HCEC 1CT (cell line): ENCODE measurements at places on chromosomes 12 and 14.
A peak's percentile ranks its signal among the peaks of the same experiment; 100 is the strongest.

- peak; percentile 83 for DNase-seq
Measured at GRCh38 chr14:45253754-45254310, 830 bp upstream of the MIS18BP1 start.

DNA sequence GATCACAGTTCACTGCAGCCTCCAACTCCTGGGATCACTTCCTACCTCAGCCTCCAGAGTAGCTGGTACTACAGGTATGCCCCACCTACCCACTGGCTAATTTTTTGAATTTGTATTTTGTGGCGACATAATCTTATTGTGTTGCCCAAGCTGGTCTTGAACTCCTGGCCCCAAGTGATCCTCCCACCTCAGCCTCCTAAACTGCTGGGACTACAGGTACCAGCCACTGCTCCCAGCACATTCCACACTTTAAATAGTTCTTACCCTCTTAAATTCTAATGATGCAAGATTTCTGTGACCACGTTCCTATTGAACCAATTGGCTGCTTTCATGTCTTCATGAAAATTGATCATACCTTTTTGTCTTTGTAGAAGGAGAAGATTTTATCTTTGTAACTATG lies 96.6 kb downstream of the SYT1 start:
- DNase-seq: no peak

GRCh38 chr14:101130861-101131260 lies 227.3 kb upstream of the RTL1 start:
- DNase-seq: no peak

DNA sequence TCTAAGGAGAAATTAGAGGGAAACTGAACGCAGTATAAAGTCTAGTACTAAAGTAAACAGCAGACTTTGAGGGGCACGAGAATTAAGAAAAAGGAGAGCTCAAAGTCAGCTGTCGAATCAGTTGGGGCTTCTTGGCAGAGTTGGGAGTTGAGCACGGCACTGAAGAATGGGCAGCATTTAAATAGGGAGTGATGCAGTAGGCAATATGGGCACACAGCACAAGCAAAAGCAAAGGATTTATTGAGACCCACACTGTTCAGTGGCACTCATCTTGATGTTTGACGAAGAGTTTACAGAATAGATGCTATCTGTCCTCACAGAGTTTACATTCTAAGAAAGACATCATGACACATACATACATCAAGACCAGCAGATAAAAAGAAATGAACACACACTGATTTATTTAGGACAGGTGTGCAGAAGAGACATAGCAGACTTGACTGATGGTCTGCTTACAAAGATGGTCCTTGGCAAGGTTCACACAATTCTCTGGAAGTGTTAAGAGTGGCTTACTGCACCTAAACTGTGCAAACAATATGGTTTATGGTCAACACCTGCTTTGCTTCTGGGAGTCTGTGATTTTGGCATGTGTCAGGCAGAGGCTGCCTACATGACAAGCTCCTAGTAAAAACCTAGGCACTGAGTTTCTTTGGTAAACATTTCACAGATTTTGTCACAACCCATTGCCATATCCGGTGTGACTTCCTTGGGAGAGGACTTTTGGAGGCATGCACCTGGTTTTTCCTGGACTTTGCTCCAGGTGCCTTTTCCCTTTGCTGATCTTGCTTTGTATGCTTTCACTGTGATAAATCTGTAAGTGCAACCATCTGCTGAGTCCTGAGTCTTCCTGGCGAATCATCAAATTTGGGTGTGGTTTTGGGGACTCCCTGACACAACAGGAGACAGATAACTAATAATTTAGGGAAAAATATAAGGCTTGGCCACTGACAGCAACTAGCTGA lies 26.3 kb downstream of the ALKBH1 start:
- DNase-seq: peak; percentile 6

DNA sequence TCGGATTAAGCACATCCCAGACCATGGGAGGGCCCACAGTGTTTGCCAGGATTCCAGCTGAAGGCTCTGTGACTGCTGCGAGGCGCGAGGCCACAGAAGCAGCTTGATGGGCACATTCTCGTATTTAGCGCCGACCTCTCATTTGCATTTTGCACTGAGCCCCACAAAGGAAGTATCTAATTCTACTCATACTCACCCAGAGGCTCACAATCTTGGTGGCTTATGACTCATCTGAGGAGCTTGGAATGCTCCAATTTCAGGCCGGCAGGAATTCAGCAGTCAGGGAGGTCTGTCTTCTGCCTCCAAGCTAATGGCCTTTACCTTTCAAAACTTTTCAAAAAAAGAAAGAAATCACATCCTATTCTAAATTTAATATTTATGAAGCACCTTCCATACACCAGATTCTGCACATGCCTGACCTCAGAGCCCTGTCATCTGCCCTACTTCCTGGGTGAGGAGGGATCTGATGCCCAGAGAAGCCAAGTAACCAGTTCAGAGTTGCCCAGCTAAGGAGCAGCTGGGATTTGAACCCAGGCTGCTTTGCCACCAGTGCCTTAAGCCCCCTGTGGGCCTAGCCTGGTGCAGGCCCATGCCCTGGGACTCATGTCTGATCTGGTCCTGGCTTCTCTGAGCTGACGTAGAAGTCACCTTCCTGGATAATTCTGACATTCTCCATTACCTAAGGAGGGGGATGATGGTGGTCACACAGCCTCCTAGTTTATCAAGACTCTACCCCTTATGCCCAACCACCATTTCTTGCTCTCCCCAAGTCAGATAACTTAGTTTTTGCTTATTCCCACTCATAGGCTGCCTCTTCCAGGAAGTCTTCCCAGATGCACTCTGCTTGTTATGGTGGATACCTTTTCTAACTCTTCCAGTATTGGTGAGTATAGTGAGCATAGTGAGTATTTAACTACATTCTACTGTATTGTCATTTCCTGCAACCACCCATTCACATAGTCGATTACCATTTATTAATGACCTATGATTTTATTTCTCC lies 198.9 kb downstream of the RBM19 start:
- DNase-seq: peak; percentile 77

DNA sequence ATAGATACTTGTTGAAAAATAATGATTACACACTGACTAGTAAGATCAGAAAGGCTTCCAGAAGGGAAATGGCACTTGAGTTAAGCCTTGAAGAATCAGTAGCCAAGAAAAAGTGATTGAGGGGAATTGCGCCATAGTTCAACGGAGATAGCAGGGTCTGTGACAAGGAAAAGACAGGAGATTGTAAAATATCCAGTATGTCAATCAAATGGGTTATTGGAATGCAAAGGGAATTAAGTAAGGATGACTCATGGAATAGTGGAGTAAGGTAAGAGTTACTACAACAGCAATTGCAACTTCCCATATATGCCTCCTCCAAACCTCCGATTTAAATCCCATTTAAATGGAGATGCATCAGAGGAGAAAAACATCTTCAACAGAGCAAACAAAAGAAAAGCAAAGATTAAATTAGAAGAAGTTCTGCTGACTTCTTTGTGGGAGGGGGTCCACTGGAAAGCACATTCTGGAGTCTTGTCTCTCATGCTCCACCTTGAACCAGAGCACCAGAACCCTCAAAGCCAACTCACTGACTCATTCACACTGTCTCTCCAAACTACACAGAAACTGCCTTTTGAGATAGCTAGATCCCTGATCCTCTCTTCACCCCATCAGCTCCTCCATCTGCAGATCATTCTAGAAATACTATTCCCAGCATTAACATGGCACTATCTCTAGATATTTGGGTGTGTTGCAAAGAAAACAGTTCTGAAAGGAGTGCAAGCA lies 138.2 kb downstream of the NUAK1 start:
- DNase-seq: no peak

GRCh38 chr12:114425031-114425626 lies 19.2 kb upstream of the TBX5 start:
- no peak for DNase-seq

GRCh38 chr12:93938931-93939330 lies 209.4 kb upstream of the PLXNC1 start:
- DNase-seq: no peak

- DNase-seq: peak; percentile 48
Measured at GRCh38 chr14:28772613-28773012, 6.0 kb downstream of the FOXG1 start.

GRCh38 chr14:36916668-36917067 lies 255.0 kb downstream of the PAX9 start:
- DNase-seq: no peak

GRCh38 chr14:57462551-57462950 lies 31.1 kb downstream of the CCDC198 start:
- no peak for DNase-seq
